ENCODE measurements at places on chromosomes 5 and 9. TPM values are rescaled to one million over a fixed set of nuclear protein-coding genes. Genes with fewer than 3 reads are reported as not detected.

DNA sequence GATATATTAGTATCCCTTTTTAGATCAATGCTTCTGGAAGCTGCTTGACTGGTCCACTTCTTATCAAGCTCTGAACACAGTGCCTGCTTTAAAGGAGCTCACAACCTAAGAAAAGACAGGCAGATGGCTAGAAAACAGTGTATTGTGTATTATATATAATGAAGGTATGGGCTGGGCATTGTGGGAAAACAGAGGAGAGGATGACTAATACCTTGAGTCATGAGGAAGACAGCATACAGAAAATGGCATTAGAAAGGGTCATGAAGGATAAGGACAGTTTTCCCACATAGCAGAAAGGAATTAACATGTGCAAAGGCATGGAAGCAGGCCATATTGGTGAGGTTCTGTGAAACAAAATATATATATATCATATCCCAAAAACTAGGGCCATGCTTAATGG, 309.6 kb downstream of the MLLT3 start:
- DNase-seq, result peak; percentile 86

GRCh38 chr9:6703898-6704639, 53.7 kb upstream of the KDM4C start:
- peak; percentile 67 for DNase-seq

ZNF879 gene
- total RNA-seq, result 3.4 TPM

DNA sequence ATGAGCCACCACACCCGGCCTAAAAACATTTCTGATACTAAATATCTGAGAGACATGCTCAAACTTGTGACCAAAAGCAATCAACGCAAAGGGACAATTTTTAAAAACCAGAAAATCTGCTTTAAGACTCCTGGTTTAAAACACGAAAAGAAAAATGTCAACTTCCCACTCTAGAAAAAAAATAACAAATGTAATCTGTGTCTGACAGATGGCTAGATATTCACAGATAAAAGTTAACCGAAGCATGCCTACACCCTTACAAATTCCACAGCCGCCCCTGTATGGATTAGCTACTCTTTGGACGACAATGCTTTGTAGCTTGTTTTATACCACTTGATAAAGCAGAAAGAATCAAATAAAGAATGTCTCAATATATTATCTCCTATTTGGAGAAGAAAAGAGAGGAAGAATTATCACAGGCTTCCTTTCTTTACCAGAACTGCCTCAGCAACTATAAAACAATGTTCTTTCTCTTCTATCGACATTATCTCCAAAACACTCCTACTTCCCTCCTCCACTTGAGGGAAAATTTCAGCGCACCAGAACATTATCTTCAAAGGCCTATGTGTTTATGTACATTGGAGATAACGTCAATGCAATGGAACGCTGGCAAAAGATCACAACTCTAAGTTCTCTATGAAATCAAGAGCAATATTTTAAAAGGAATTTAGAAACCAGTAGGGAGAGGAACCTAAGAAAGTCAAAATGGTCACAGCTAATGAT, 26.2 kb downstream of the CEMIP2 start:
- DNase-seq, result peak; percentile 66

DNA sequence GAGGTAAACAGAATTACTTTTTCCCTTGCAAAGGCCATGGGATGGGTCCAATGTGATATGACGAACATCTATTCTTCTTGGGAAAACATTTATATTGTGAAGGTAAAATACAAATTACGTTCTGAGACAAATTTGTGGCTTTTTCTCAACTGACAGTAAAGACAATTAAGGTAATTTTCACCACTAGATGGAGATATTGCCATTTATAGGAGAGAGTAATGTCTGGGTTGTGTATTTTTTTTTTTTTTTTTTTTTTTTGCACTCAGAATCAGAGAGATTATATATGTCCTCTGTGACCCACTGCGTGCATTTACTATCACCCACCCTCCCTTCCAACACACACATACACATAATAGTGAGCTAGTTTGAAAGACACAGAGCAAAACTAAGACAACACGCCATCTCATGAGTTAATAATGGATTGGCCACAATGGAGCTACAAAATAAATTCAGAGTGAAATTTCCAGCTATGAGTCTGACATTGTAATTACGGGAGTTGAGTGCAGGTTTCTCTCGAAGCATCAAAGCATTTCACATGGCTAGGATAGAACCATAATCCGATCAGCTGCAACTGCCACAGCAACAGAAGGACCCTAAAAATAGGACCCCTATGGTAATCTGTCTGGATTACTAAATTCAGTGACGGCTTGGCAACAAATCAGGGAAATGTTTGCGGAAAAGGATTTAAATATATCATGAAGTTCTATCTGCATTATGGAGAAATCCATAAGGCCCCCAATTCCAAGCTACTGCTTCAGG, 49.2 kb downstream of the ANXA1 start:
- peak; percentile 49 for DNase-seq

GRCh38 chr5:178668579-178668978, 41.7 kb upstream of the CLK4 start:
- DNase-seq, result no peak

TAF11L6 gene
- total RNA-seq, result not detected

DNA sequence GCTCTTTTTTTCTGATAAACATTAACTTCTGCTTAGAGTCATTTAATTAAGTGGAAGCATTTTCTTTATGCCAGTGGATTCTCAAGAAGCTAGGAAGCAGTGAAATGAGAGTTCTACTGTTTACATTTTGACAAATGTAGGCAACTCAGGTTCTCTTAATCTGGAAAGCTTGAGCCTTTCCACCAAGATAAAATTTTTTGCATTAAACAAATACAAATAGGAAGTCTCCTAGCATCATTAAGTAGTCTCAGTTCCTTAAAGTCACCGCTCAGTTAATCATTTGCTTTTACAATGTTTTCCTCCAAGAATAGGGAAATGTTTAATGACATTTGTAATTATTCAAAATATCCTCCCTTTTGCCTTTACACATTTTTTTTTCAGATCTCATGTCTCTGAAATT, 290.4 kb upstream of the PDE4D start:
- no peak for DNase-seq

CAVIN4 gene
- total RNA-seq, result 0.53 TPM

All from bronchial epithelial cell (primary cell).